Transverse colon (tissue), 4 donors: ENCODE measurements at places on chromosomes 5 and 9.

DNA sequence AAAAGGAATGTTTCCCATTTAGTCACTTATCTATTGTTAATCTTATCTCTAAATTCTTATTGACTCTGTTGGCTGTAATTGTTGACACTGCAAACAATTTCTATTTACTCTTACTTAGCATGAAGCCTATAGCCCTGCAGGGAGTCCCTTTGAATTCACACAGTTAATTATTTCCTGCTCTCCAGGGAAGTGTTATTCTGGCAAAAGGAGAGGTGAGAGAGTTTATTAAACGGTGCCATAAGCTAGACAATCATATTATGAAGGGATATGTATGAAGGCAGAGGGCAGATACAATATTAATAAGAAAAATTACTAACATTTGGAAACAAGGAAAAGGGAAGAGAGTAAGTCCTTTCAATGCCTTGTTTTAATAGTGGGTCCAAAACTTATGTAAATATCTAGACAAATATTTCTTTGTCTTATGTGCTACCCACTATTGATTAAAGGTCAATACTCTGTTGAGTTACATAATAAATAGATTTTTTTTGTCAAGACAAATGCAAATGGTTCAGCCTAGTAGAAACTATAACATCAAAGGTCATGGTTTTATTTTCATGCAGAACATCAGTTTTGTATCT is 107.1 kb downstream of the CDH18 start:
- H3K27ac ChIP-seq, result no peak overlapping the region
- no peak overlapping the region for H3K4me3 ChIP-seq
- DNase-seq, result no peak
- no peaks in the 10 kb centered on the region for H3K4me1 ChIP-seq
- no peaks in the 10 kb centered on the region for H3K36me3 ChIP-seq
- H3K27me3 ChIP-seq, result no peaks in the 10 kb centered on the region

DNA sequence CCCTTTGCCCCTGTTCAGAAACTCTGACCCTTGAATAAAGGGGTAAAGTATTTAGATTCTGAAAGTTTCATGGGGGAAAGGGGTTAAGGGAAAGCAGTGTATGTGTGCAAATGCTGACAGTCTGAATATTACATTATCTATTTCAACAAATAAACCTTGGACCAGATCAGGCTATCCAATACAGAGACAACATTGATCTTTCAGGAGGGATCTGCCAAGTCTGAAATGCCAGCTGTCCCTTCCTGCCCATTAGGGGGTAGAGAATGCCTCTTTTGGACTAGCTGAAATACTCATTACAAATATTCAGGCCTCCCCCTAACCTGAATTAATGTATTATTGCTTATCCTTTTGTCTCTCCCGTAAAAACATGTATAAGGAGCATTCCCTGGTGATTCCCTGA is 219.5 kb downstream of the NR3C1 start:
- no peak overlapping the region for H3K4me3 ChIP-seq
- no peaks in the 10 kb centered on the region for H3K36me3 ChIP-seq
- DNase-seq, result no peak
- H3K27ac ChIP-seq, result no peak overlapping the region

DNA sequence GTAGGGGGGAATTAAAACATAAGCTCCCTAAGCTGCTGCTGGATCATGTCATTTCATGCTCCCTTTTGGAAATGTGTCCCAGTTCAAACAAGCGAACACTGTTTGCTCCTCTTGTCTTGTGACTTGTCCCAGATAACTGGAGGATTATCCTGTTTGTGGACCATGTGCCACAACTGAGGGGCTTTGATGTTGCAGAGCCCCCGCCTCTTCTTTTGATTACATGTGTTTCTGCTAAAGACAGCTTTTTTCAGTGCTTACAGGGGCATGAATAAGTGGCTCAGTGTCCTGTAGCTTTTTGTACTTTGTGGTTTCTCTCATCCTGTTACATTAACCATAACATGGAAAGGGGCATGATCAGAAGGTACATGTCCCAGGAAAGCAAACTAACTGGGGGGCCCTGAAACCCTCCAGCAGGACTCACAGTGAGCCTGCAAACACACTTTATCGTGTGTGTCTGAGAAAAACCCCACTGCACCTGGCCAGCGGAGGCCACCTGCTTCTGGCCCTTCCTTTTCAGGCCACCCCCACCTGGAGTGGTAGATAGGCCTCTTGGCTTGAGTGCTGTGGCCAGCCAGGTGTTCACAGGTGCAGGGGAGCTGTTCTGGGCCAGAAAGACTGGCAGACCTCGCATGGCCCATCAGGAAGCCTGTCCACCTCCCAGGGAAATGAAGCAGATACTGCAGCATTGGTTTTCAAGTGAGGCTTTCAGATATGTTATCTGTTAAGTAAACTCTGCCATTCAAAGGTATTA is 285.6 kb downstream of the FANCC start:
- H3K4me3 ChIP-seq, result no peak overlapping the region
- no peaks in the 10 kb centered on the region for H3K27me3 ChIP-seq
- DNase-seq, result no peak

- no peak overlapping the region for H3K27ac ChIP-seq
- H3K36me3 ChIP-seq, result no peaks in the 10 kb centered on the region
- no peak overlapping the region for H3K4me3 ChIP-seq
- DNase-seq, result no peak
- no peaks in the 10 kb centered on the region for H3K4me1 ChIP-seq
- no peaks in the 10 kb centered on the region for H3K27me3 ChIP-seq
Measured at GRCh38 chr5:5298068-5298633, 124.3 kb upstream of the ICE1 start.

GRCh38 chr9:14775917-14776316 is 53.4 kb upstream of the CER1 start:
- H3K27me3 ChIP-seq, result no peaks in the 10 kb centered on the region
- no peak overlapping the region for H3K4me3 ChIP-seq
- H3K36me3 ChIP-seq, result no peaks in the 10 kb centered on the region
- no peak overlapping the region for H3K27ac ChIP-seq
- H3K4me1 ChIP-seq, result no peaks in the 10 kb centered on the region

- no peaks in the 10 kb centered on the region for H3K27me3 ChIP-seq
- no peak overlapping the region for H3K27ac ChIP-seq
- peaks cover 11% of the 10 kb centered on the region for H3K4me1 ChIP-seq
- H3K36me3 ChIP-seq, result no peaks in the 10 kb centered on the region
Measured at GRCh38 chr5:59548807-59549357, 344.6 kb downstream of the PDE4D start.

GRCh38 chr9:104858846-104859245 is 69.1 kb downstream of the ABCA1 start:
- H3K27me3 ChIP-seq, result no peaks in the 10 kb centered on the region
- no peak overlapping the region for H3K4me3 ChIP-seq
- DNase-seq, result no peak
- peak overlapping the region; percentile 52 for H3K27ac ChIP-seq
- H3K4me1 ChIP-seq, result peaks cover 9% of the 10 kb centered on the region
- peaks cover 17% of the 10 kb centered on the region for H3K36me3 ChIP-seq

DNA sequence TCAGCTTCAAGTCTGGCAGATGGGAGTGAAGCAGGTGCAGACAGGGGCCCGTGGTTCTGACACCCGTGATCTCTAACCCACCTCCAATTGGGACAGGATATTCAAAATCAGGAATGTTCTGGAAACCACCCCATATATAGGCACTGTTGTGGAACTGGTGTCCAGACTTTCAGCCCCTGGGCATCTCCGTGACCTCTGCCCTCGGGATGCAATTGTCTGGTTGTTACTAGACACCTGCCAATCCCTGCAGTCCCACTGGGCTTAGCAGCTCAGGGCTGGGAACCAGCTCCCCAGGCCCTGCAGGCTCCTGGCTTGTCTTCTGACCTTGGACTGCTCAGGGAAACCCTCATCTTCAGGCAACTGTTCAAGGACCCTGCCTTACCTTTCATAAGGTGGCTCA is 38.8 kb downstream of the NTNG2 start:
- H3K4me1 ChIP-seq, result no peaks in the 10 kb centered on the region
- H3K36me3 ChIP-seq, result no peaks in the 10 kb centered on the region
- no peak overlapping the region for H3K4me3 ChIP-seq
- no peak for DNase-seq
- no peak overlapping the region for H3K27ac ChIP-seq

DNA sequence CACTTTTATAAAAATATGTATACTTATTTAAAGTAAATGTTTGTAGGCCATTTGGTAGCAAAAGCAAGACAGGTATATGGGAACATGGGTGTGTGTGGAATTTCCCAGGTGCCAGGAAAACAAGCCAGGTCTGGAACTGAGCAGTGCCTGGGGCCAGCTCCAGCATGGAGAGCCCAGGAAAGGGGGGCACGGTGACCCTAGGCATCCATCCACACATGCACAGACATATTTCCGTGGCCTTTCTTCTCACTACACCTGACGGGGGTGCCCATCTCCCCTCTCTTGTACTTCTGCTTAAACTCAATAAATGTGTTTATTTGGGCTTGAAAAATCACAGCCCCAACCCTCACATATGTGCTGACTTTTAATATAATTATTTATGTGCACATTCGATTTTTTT is 31.2 kb upstream of the CXCL14 start:
- no peak overlapping the region for H3K27ac ChIP-seq
- no peaks in the 10 kb centered on the region for H3K4me1 ChIP-seq
- no peaks in the 10 kb centered on the region for H3K36me3 ChIP-seq
- no peaks in the 10 kb centered on the region for H3K27me3 ChIP-seq
- no peak overlapping the region for H3K4me3 ChIP-seq

- H3K36me3 ChIP-seq, result no peaks in the 10 kb centered on the region
- peaks cover 14% of the 10 kb centered on the region for H3K4me1 ChIP-seq
- H3K27ac ChIP-seq, result no peak overlapping the region
- H3K27me3 ChIP-seq, result no peaks in the 10 kb centered on the region
- H3K4me3 ChIP-seq, result no peak overlapping the region
Measured at GRCh38 chr5:139108063-139108824, 89.9 kb downstream of the SIL1 start.

- no peak for DNase-seq
- no peak overlapping the region for H3K4me3 ChIP-seq
- no peaks in the 10 kb centered on the region for H3K36me3 ChIP-seq
- peak overlapping the region; percentile 88 for H3K27ac ChIP-seq
- H3K4me1 ChIP-seq, result peaks cover 33% of the 10 kb centered on the region
Measured at GRCh38 chr5:172873513-172873912, 39.5 kb downstream of the ERGIC1 start.

GRCh38 chr5:944992-945685 is 52.5 kb downstream of the TRIP13 start:
- H3K27me3 ChIP-seq, result peaks cover 56% of the 10 kb centered on the region
- no peak for DNase-seq
- no peak overlapping the region for H3K27ac ChIP-seq
- H3K4me1 ChIP-seq, result peaks cover 12% of the 10 kb centered on the region
- no peaks in the 10 kb centered on the region for H3K36me3 ChIP-seq

GRCh38 chr5:123496892-123497291 is 15.1 kb upstream of the CSNK1G3 start:
- H3K4me1 ChIP-seq, result no peaks in the 10 kb centered on the region
- H3K36me3 ChIP-seq, result no peaks in the 10 kb centered on the region
- DNase-seq, result no peak
- H3K27ac ChIP-seq, result no peak overlapping the region
- no peak overlapping the region for H3K4me3 ChIP-seq

- no peaks in the 10 kb centered on the region for H3K27me3 ChIP-seq
- no peak overlapping the region for H3K4me3 ChIP-seq
- peaks cover 4% of the 10 kb centered on the region for H3K36me3 ChIP-seq
- peaks cover 12% of the 10 kb centered on the region for H3K4me1 ChIP-seq
- H3K27ac ChIP-seq, result peak overlapping the region; percentile 88
Measured at GRCh38 chr9:127897193-127897692, 2.2 kb downstream of the ST6GALNAC6 start.

- no peaks in the 10 kb centered on the region for H3K4me1 ChIP-seq
- H3K36me3 ChIP-seq, result no peaks in the 10 kb centered on the region
- DNase-seq, result peak; percentile 41
- H3K27me3 ChIP-seq, result no peaks in the 10 kb centered on the region
Measured at GRCh38 chr5:180820788-180821321, 18.2 kb upstream of the MGAT1 start.

DNA sequence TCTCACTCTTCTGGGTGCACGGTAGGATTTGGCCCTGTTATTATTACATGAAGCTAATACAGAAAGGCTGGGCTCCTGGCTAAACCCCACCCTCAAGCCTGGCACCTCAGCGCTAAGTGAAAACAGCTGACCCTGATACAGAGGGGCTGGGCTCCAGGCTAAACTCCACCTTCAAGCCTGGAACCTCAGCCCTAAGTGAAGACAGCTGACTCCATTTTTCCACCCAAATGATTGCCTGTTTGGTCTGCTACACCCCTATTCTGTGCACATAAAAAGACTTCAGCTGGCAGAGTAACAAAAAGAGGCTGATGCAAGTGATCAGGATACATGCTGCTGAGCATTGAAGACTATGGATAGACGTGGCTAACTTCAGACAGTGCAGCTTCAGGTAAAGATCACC is 148.4 kb upstream of the CLINT1 start:
- H3K27me3 ChIP-seq, result no peaks in the 10 kb centered on the region

- H3K27ac ChIP-seq, result no peak overlapping the region
- no peaks in the 10 kb centered on the region for H3K36me3 ChIP-seq
- no peaks in the 10 kb centered on the region for H3K4me1 ChIP-seq
- no peak overlapping the region for H3K4me3 ChIP-seq
- H3K27me3 ChIP-seq, result no peaks in the 10 kb centered on the region
Measured at GRCh38 chr9:13750061-13750460, 470.6 kb upstream of the MPDZ start.

- no peak overlapping the region for H3K27ac ChIP-seq
- DNase-seq, result no peak
- no peak overlapping the region for H3K4me3 ChIP-seq
- no peaks in the 10 kb centered on the region for H3K27me3 ChIP-seq
Measured at GRCh38 chr5:116763987-116764866, 189.6 kb upstream of the SEMA6A start.

- peaks cover 5% of the 10 kb centered on the region for H3K4me1 ChIP-seq
- no peak for DNase-seq
- H3K27me3 ChIP-seq, result peaks cover 30% of the 10 kb centered on the region
- H3K36me3 ChIP-seq, result no peaks in the 10 kb centered on the region
Measured at GRCh38 chr5:1642621-1643061, 118.9 kb upstream of the LPCAT1 start.

- no peak for DNase-seq
- H3K4me1 ChIP-seq, result no peaks in the 10 kb centered on the region
- H3K36me3 ChIP-seq, result no peaks in the 10 kb centered on the region
- no peaks in the 10 kb centered on the region for H3K27me3 ChIP-seq
- no peak overlapping the region for H3K4me3 ChIP-seq
- H3K27ac ChIP-seq, result no peak overlapping the region
Measured at GRCh38 chr5:13378091-13378490, 566.4 kb downstream of the DNAH5 start.

DNA sequence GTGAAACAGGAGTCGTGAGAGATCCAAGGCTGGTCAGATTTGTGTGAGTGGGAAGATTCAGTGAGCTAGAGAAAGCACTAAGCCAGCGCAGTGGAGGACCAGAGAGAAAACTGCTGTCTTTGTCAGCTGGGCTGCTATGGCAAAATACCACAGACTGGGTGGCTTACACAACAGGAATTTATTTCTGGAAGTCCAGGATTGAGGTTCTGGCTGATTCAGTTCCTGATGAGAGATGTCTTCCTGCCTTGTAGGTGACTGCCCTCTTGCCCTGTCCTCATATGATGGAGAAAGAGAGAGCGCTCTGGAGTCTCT is 24.2 kb upstream of the ANKRD33B start:
- H3K4me3 ChIP-seq, result no peak overlapping the region
- peaks cover 38% of the 10 kb centered on the region for H3K27me3 ChIP-seq
- no peaks in the 10 kb centered on the region for H3K4me1 ChIP-seq
